ENCODE measurements at places on chromosomes 16 and 17. TPM values are rescaled to one million over a fixed set of nuclear protein-coding genes. Genes with fewer than 3 reads are reported as not detected.

GRCh38 chr17:40427002-40427491 lies 9.4 kb upstream of the TOP2A start:
- DNase-seq = no peak

GRCh38 chr17:29444589-29444988 lies 54.4 kb downstream of the TAOK1 start:
- peak; percentile 85 for DNase-seq

GRCh38 chr17:47726796-47727703 lies 6.0 kb upstream of the TBX21 start:
- DNase-seq = peak; percentile 65

- DNase-seq = no peak
Measured at GRCh38 chr16:55685973-55686372, 30.2 kb downstream of the SLC6A2 start.

- DNase-seq = peak; percentile 9
Measured at GRCh38 chr16:3080024-3080423, 14.6 kb downstream of the IL32 start.

GRCh38 chr16:87674419-87674818 lies 72.1 kb downstream of the JPH3 start:
- DNase-seq = no peak

DNA sequence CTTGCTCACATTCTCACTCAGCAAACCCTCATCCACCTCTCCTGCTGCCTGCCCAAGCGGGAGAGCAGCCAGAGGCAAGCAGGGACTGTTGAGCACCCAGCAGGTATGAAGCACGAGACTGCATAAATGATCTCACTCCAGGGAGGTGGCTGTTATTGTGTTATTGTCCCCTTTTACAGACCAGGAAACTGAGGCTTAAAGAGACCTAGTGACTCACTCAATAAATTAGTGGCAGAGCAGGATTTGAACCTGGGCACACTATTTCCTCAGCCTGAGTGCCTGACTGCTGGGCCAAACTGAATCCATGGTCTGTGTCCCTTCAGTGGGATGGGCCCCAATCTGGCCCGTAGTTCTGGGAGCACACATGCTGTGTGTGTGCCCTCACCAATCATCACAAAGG lies 12.3 kb upstream of the MAP2K3 start:
- DNase-seq = peak; percentile 49

DNA sequence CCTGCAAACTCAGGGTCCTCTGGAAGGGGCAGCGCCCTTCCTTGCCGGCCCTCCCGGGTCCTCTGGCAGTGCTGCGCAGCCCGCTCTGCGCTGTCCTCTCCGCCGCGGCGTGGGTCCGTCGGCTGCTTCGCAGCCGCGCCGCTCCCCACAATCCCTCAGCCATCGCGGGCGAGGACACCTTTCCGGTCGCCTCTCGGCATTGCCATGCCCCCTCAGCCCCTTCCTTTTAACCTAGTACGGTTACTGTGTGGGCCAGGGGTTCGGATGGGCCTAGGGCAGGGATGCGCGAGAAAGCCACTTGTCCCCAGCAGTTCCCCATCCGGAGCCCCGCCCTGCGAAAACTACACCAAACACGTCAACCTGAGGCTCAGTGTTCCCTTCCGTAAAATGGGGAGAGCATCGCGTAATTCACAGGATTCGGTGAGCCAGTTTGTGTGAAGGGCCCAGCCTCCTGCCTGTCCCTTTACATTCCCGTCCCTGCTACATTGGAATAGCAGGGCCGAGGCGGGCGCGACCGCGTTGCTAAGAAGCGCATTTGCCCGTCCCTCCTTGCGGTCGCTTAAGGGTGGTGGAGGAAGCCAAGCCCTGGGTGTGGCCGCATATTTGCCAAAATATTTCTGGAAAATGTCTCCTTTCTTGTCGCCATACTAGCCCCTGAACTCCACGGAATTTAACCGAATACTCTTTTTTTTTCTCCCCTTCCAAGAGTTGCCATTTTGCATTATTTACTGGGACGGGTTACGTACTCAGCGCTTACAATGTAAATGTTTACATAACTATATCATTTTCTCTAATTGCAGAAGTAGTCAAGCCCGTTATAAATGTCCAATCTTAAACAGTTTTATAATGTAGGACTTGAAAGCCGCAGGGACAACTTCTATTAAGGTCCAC lies 13.2 kb downstream of the COPZ2 start:
- DNase-seq = peak; percentile 73

GRCh38 chr16:30351586-30352419 lies 3.3 kb downstream of the CD2BP2 start:
- DNase-seq = peak; percentile 96

GRCh38 chr16:2007081-2007836 lies 2.4 kb downstream of the ZNF598 start:
- DNase-seq = no peak

DNA sequence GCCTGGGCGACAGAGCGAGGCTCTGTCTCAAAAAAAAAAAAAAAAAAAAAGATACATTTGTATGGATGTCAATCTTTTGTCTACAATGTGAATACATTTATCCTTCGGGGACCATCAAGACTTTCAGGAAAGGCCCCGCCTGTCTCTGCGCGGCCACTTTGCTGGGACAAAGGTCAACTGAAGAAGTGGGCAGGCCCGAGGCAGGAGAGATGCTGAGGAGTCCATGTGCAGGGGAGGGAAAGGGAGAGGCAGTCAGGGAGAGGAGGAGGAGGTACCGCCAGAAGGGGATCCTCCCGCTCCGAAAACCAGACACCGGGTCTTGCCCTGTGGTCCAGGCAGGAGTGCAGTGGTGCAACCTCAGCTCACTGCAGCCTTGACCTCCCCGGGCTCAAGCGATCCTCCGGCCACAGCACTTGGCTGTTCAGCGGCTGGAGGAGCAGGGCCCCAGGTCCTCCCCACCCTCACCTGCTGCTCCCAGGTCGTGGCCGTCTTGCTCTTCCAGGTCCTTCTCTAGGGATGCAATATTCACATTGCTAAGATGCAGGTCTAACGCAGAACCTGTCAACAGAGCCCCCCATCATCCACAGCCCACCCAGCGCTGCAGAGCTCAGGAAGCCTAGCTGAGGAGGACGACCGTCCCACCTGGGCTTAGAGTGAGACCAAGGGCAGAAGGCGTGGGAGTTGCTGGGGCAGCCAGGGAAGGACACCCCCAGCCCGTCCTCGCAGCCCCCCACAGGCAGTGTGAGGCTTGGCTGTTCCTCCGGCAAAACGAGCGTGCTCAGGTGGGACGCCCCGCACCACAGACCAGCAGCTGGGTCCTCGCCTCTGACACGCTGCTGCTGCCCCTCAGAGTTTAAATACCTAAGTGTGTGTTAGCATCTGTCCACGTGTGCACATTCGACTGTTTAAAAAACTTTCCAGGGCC lies 19.6 kb downstream of the GNPTG start:
- DNase-seq = no peak

GRCh38 chr17:81927152-81927652 lies 333 bp downstream of the MAFG start:
- DNase-seq = peak; percentile 96

DNA sequence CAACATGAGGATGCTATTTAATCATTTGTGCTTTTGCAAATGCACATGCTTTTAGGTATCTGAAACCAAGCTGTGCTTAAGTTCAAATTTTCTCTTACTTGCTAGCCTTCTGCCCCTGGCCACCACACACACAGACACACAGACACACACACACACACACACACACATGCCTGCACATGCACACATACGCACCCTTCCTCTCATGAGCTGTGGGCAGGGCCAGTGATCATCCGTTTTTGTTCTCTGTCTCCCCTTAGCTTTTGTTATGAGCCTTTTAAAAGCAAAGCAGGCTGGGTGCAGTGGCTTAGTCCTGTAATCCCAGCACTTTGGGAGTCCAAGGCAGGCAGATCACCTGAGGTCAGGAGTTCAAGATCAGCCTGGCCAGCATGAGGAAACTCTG lies 34.2 kb downstream of the CD300LF start:
- no peak for DNase-seq

DNA sequence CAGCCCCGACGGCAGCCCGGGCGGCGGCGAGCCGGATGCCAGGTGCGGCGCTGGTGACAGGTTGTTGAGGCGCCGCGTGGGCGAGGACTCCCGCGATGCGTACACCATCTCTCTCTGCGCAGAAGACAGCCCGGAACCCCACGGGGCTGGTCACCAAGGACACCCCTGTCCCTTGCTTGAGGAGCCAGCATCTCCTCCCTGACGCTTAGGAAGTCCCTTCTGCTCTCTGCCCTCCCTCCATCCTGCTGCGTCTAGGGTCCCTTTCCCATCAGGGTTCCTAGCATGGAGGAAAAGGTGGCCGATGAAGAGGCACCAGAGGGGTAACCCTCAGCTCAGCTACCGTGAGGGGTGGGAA lies 43.6 kb downstream of the SRCIN1 start:
- no peak for DNase-seq

DNA sequence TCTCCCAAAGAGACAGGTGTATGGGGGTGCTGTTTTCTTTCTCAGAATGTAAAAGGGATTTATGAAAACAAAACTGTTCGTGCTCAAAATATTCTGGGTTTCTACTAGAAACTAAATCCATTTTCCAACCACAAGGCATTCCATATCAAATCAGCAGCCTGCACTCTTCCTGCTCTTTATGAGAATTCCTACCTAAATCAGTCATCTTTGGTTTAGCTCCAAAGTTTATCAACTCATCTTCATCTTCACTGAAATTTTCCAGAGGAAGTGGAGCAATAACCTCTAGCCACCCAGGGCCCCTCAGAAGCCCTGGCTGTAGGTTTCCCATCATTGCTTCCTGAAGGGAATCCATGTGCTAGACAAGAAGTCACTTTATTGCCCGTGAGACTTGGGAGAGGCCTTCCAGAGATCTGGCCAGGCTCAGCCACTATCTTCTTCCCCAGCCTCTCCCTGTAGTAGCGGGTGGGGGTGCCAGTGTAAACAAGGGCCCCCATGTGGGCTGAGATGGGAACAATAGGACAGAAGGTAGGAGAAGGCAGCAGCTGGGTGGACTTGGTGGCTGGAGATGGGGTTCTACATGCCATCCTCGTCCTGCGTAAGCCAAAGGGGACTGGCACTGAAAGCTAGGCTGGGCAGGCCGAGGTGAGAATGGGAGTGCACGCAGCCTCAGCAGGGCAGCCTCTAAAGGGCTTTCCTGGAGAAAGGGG lies 22.0 kb upstream of the ALDH3A1 start:
- peak; percentile 87 for DNase-seq

GRCh38 chr16:72126429-72126765 lies 32.8 kb downstream of the DHX38 start:
- no peak for DNase-seq

- no peak for DNase-seq
Measured at GRCh38 chr16:60077861-60078260, 1343.7 kb upstream of the GOT2 start.

DNA sequence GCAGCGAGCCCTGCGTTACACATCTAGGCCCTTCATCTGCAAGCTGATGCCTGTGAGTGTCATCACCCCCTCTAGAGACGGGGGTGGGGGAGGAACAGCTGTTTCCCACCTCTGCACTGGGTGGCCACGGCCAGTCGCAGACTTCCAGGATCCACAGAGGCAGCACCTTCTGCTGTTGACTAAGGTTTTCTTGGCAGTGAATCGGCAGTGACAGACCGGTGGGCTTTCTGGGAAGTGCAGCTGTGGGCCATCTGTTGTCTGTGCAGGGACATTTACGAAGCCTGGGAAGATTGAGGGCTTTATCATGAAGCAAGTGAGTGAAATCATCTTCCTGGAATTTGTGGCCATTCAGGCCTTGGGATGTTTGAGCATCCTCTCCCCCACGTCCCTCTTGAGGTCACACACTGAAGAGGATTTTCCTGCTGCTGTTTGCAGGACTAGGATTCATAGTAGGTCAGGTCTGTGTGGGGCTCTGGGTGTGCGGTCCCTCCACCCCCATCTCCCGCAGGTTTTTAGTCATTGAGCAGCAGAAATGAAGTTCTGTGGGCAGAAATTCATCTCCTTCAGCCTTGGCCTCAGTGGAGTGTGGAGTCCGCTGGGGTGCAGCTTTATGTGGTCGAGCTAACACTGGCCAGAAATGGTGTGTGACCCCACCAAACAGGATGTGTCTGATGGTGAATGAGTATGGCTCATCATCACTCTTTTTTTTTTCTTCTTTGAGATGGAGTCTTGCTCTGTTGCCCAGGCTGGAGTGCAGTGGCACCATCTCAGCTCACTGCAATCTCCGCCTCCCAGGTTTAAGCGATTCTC lies 12.0 kb downstream of the PGS1 start:
- peak; percentile 90 for DNase-seq

- DNase-seq = peak; percentile 32
Measured at GRCh38 chr16:86537486-86537885, 17.5 kb downstream of the MTHFSD start.

DNA sequence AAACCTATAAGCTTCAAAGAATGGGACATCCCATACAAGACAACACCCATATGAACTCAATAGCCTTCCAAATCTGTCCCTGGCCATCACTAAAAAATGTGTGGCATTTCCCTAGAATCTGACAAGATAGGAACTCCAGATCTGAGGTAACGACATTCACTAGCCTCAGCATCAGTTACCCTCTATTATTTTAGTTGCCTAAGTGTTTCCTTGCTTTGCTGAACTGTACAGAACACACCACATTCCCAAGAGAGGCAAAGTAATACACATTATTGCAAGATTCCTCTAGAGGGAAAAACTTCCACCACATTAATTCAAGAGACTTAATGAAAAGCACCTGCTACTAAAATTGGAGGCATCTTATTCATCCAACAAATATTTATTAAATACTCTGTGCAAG lies 5.0 kb downstream of the LSM12 start:
- DNase-seq = peak; percentile 80

DNA sequence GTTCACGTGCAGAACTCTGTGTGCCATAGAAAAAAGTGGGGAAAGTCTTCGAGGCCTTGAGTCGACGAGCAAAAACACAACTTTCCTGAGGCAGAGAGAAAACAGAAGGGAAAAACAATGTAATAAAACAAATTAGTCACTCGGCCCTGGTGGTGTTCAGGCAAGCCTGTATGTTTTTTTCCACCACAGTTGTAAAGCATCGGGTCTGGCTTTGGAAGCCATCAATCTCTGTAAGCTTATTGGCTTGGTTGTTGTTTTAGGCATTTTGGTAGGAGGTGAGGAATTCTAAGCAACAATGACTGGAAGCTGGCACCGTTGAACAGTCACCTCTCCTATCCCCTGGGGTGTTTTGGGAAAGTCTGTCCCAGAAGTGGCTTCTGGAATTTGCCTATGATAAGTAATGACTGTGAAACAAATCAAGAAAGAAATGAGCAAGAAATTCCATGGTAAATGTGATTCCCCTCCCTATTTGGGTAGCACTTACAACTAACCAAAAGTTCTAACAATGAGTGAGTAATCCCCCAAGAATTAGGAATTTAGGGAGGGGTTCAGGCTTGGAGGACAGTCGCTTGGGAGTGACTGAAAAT lies 2.8 kb downstream of the CDH13 start:
- DNase-seq = peak; percentile 92

- no peak for DNase-seq
Measured at GRCh38 chr17:60798576-60798975, 120.9 kb downstream of the BCAS3 start.

GRCh38 chr16:81711657-81712319 lies 67.3 kb upstream of the PLCG2 start:
- peak; percentile 98 for DNase-seq

Gene SCARF1
- total RNA-seq = 0.88 TPM

Gene CACNG5
- not detected for total RNA-seq

Gene ACBD4
- 4.7 TPM for total RNA-seq

Gene KRTAP17-1
- not detected for total RNA-seq

Gene CACNG3
- total RNA-seq = not detected

Gene GCGR
- not detected for total RNA-seq

Gene PEX12
- 8.0 TPM for total RNA-seq

Gene FA2H
- not detected for total RNA-seq

Gene DBNDD1
- total RNA-seq = 0.29 TPM

Gene MMP28
- total RNA-seq = 1.8 TPM

Data from osteoblast (primary cell).